ENCODE measurements at places on chromosomes 7 and 10.

GRCh38 chr7:71325151-71325550, 193.2 kb downstream of the GALNT17 start:
- no peak for DNase-seq

DNA sequence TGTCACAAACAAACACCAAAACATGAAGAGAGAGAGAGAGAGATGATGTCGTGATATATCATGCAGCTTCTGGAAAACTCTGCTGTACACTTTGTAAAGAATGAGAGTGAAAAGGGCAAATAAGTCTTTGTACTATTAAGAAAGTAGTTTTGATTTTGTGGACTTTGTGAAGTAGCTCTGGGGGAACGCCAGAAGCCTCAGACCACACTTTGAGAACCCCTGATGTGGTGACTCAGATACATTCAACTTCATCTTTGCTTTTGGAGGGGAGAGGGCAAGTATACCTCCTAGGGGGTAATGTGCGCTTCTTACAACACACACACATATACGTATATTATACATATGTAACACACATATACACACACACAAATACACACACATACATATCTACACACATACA, 84.3 kb downstream of the GALNT17 start:
- DNase-seq: no peak

GRCh38 chr10:69726850-69727249, 74.9 kb upstream of the COL13A1 start:
- no peak for DNase-seq

DNA sequence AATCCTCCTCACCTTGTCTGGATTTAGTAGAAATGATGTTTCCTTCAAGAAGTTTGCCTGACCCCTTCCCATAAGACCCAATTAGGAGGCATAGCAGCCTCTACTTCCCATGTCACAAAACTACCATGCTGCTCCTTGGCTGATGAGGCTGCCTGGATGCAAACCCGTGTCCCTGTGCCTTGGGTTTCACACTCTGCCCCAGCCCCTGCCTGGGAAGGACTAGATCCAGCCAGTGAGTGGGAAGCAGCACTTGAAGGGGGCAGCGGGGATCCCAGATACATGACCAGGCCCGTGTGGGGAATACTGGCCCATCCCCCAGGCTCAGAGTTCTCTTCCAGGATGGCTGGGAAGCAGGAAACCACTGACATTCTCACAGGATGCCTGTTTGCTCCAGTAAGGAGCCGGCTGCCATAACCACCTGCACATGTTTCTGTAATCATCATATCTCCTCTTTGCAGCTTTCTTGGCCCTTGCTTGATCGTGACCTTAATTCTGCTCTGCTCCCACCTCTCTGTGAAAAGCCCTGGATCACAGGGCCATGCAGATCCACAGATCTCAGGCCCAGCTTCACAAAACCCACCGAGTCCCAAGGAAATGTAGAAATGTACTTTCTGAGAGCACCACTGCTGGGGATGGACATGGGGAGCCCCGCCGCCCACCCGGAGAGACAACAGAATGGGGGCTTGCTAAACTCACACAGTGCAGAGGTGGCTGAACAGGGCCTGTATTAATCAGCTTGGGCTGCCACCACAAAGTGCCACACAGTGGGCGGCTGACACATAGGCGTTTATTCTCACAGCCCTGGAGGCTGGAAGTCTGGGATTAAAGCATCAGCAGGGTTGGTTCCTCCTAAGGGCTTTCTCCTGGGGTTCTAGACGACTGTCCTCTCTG, 287.8 kb upstream of the IGFBP3 start:
- DNase-seq: no peak

DNA sequence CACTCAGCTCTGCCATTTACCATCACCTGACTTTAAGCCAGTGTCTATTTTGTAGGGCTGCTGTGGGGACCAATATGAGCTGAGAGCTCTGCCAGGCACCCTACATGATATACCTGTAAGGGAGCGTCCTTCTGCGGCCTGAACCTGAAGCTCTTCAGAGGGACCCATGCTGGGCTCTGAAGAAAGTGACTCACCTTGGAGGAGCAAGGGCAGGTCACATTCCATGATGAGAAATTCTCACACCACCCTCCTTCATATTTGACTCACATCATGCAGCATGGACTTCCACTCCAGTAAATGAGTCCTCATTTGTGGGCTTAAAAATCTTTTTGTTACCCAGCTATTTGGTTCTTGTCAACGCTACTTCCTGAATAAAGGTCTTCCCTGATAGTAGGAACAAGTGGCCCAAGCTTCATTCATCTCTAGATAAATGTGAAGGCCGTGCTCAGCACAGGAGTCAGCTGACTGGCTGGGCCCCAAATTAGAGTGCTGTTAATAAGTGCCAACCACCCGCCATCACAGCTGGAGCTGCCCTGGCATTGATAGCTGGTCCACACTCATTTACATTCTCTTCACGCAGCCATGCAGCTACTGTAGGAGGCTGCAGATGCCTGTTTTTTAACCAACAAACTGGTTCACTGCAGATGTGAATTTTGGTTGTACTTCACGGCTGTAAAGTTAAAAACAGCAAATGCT, 78.4 kb downstream of the RNF216 start:
- DNase-seq: peak; percentile 97

- no peak for DNase-seq
Measured at GRCh38 chr7:18520450-18521235, 25.1 kb downstream of the HDAC9 start.

DNA sequence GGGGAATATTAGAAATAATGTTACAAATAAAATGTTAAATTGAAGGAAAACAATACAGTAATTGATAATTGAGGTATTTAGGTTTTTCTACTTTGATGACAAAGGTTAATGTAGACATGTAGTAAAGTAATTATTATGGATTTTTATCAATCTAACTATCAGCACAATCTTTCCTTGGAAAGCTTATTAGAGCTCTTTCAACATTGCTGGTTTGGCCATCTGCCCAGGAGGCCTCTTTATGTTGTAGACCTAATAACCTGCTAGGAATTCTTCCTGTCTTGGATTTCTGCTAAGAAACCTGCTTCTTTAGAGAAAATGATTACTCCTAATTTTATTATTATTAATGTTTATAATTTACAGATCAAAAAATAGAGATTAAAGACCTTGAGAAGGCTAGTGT, 78.9 kb downstream of the CHRM2 start:
- DNase-seq: no peak

GRCh38 chr7:55493408-55493807, 78.9 kb downstream of the VOPP1 start:
- no peak for DNase-seq

- DNase-seq: no peak
Measured at GRCh38 chr7:149489391-149490024, 8.1 kb downstream of the ZNF746 start.

GRCh38 chr10:59362959-59363381, 621 bp upstream of the FAM13C start:
- peak; percentile 86 for DNase-seq
